Heart right ventricle (tissue), 16 donors: ENCODE measurements at places on chromosomes 13 and 19. TPM values are rescaled to one million over a fixed set of nuclear protein-coding genes. Genes with fewer than 3 reads are reported as not detected.
A peak's percentile ranks its signal among the peaks of the same experiment; 100 is the strongest.

DNA sequence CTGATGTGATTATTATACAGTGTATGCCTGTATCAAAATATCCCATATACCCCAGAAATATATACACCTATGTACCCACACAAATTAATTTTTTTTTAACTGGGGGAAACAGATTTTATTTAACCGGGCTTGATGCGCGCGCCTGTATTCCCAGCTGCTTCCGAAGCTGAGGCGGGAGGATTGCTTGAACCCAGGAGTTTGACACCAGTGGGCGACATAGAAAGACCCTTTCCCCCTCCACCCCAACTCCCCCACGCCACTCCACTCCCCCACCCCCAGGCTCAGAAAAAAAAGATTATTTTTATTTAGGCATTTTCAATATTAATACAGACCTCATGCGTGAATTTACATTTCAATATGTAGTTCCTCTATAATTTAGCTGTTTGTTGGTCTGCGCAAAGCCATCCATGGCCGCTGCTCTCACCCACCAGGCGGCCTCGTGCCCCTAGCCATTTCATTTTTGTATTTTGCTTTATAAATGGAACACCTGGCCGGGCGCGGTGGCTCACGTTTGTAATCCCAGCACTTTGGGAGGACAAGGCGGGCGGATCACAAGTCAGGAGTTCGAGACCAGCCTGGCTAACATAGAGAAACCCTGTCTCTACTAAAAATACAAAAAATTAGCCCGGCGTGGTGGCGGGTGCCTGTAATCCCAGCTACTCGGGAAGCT is 836 bp upstream of the VPS36 start:
- DNase-seq: no peak

GRCh38 chr19:10809651-10810285 is 26.2 kb downstream of the TMED1 start:
- no peak for DNase-seq

DNA sequence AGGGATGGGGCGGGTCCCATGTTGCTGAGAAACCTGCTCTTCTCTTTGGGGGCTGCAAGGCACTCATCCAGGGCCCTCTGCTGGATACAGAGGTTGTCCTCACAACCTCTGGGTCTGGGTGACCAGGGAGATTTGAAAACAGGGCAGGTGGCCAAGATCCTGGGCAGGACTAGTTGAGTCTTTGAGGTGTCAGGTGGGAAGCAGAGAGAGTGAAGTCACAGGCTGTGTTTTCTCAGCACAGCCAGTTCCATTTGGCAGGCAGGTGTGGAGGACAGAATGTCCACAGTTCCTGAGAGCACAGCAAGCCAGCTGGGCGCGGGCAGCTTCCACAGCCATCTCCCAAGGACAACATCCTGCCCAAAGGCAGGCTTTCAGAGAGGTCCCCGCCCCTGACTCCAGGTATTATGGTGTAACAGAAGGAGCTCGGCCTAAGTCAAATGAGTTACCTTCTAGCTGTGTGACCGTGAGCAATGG is 118.8 kb downstream of the NUFIP1 start:
- DNase-seq: peak; percentile 30

- no peak for DNase-seq
Observed at GRCh38 chr19:40576151-40576584, 505 bp upstream of the SHKBP1 start.

DNA sequence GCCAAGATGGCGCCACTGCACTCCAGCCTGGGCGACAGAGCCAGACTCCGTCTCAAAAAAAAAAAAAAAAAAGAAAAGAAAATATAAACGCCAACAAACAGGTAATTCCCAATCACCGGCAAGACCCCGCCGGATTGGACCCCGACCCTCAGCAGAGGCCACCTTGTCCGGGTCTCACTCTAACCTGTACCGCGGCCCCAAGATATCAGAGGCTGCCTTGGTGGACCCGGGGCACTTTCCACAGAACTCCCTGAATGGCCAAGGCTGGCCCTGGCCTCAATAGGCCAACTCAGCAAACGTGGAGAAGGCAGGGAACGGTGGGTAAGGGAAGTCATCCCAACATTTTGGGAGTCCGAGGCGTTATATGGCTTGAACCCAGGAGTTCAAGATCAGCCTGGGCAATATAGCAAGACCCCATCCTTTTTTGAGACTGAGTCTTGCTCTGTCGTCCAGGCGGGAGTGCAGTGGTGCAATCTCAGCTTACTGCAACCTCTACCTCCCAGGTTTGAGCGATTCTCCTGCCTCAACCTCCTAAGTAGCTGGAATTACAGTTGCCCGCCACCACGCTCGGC is 27.8 kb downstream of the MAN2B1 start:
- DNase-seq: no peak

DNA sequence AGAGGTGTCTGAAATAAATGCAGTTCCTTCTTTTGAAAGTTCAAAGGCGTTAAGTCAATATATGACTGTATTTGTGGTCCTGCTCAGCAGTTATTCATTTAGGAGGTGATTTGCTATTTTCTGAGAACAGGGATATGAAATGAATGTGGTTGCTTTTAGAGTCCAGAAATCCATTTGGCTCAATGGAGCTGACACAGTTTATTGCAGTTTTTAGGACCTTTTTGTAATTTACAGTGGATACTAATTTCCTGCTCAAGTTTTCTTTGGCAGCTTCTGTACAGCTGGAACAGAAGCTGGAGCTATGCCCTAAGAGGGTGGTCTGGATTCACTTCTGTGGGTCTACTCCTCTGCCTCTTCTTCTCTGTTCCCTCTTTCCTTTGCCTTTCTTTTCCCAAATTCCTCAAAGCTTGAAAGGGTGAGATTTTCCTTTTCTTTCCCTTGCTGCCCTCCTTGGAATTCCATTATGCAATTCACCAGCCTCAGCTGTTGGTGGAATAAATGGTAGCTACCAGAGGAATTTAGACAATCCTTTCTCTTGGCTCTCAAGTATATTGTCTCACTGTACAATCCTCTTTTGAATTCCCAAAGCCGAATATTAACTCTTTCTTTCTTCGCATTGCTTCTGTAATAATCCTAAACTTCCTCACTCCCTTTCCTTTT is 39.9 kb downstream of the ITGBL1 start:
- no peak for DNase-seq

GRCh38 chr13:20219577-20219976 is 12.5 kb downstream of the GJB6 start:
- DNase-seq: no peak

DNA sequence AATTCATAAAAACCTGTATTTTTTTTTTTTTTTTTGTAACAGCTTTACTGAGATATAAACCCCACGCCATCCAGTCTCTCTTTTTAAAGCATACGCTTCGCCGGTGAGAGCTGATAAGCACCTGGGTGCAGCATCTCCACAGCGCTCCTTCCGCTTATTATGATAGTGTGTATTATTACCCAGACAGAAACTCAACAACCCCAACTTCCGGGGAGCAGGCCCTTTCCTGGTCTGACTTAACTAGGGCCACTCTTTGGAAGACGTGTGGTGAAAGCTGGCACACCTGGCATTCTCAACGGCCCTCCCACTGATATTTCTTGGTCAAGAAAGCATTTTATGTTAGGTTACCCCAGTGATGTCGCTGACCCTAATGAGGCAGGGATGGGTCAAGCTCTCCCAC is 51.4 kb upstream of the SLC15A1 start:
- DNase-seq: no peak

GRCh38 chr13:110521946-110522345 is 39.6 kb downstream of the RAB20 start:
- no peak for DNase-seq

DNA sequence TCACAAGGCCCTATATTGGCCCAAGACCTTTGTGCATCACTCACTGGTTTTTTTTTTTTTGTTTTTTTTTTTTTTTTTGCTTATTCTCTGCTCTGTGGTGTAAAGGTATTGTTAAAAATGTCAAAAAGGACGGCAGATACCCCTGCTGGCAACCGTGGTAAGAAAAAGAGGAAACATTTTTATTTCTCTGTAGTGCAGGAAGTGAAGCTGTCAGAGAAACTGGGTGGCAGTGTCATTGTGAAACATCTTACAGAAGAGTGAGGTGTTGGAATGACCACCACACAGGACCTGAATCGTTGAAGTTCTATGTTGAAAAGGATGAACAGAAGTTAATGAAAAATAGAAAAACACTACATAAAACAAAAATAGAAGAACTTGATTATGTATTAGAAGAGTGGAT is 346.4 kb downstream of the FGF9 start:
- no peak for DNase-seq

GRCh38 chr19:55703790-55704215 is 28.8 kb downstream of the EPN1 start:
- peak; percentile 60 for DNase-seq

DNA sequence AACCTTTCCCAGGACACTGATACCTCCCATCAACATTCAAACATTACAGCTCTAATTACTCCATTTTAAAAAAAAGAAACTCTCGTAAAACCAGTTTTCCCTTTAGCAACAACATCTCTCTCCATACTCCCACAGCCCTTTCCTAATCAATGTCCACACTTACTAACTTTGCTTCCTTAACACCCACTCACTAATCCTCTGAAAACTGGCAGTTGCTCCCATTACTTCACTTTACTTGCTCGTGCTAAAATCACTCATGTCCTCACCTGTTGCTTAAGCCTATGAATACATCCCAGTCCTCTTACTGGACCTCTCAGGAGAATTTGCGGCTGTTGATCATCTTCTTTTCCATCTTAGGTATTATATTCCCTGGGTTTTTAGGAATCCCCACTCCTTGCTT is 44.8 kb downstream of the RBM26 start:
- DNase-seq: no peak

DNA sequence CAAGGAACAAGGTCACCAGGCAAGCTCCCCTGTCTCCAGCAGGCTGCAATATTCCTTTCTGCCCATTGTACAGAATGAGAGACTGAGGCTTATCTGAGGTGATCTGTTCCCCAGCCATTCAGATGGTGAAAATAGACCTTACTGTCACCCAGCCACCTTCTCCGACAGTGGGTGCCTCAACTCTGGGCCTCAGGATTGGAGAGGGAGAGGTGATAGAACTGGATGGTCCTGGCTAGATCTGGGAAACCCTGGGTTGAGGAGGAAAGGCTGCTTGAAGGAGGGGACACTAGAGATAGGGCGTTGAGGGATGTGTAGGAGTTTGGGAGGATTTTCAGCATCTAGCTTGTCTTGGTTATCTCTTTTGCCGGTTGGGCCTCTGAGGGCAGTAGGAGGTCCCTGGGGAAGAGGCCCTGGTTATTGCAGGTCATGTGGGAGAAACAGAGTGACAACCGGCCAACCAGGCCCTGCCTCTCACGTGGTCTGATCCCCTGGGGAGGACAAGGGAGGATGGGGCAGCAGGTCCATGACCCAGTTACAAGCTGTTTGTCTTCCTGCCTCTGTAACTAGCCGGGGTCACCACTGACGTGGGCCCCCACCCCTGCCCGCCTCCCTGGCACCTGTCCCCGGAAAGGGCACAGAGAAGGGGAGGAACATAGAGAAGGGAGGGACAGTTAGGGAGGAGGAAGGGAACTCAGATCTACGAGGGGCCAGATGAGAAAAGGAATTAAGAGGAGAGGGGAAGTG is 8.2 kb downstream of the NFIC start:
- DNase-seq: peak; percentile 59

- DNase-seq: no peak
Observed at GRCh38 chr13:110645750-110646149, 30.4 kb downstream of the NAXD start.

GRCh38 chr19:45615795-45616703 is 14.0 kb upstream of the GPR4 start:
- DNase-seq: peak; percentile 84

- no peak for DNase-seq
Observed at GRCh38 chr13:101835920-101836319, 383.4 kb downstream of the ITGBL1 start.

- DNase-seq: no peak
Observed at GRCh38 chr13:104485571-104485970, 1419.4 kb upstream of the SLC10A2 start.

DNA sequence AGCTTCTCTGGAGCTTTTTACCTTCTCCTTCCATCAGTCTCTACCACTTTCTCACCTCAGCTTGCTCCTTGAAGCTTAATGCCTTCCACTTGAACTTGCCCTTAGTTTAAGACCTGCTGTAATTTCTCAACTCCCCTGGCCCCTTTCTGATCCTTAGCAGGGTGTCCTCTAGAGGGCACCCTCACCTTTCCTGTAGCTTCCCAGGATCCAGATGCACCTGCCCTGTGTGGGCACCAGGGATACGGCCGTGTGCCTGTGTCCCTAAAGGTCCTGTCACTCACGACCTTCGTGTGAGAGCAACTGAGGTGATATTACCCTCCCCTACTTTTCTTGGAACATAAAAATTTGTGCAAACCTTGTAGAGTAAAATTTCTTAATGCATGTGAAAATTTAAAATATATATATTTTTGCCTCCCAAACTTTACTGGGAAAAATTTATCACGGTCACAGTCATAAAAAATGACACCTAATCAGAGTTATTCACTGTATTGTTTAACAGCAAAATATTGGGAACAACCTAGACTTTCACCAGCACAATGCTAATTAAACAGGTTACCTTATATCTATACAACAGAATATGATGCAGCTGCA is 46.4 kb downstream of the PSG3 start:
- no peak for DNase-seq

GRCh38 chr19:55449469-55449868 is 6.4 kb upstream of the SHISA7 start:
- DNase-seq: no peak

GRCh38 chr19:54707962-54708361 is 16.3 kb upstream of the KIR3DL3 start:
- no peak for DNase-seq

DNA sequence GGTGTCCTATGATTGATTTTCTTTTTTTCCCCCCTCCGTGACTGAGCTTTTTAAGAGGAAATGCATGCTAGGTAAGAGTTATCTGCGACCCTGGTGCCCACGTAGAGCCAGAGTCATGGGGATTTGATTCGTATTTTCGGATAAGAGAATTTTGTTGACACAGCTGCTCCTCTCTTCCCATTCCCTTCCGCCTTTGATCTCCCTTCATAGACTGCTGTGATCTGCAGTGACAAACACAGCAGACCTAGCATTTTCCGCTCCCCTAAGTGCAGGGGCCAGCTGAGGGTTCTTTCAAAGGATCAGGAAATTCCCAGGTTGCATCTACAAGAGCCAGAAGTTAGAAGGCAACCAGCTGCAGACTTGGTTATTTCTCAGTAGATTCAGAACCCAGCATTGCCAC is 70.5 kb downstream of the ZNF568 start:
- no peak for DNase-seq

- DNase-seq: no peak
Observed at GRCh38 chr19:19554074-19555023, 16.3 kb downstream of the CILP2 start.

DNA sequence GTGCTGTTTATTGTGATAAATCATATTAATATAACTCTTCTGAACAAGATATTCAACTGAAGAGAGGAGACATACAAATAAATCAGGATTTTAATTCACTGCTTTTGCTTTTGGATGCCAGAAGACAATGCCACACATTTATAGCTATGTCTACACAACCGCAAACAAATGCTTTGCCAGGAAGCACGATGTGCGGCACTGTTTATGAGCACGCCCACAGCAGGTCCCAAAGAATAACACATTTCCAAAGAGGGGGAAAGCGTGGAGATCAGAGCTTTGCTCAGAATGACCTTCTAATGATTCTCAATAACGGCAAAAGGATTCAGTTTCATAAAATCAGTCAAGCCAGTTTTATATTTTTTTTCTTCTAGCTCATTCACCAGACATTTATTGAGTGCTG is 16.7 kb downstream of the FAM216B start:
- DNase-seq: no peak

The TSEN34 gene
- 38.0 TPM for polyA plus RNA-seq

The SIGLECL1 gene
- not detected for polyA plus RNA-seq

The SIGLEC12 gene
- polyA plus RNA-seq: 0.10 TPM

The NLRP5 gene
- not detected for polyA plus RNA-seq

The ZFP36 gene
- 60.2 TPM for polyA plus RNA-seq

The SERP2 gene
- 20.4 TPM for polyA plus RNA-seq

The TEAD2 gene
- 50.5 TPM for polyA plus RNA-seq

The GZMM gene
- not detected for polyA plus RNA-seq

The C5AR1 gene
- polyA plus RNA-seq: 1.7 TPM

The INSR gene
- polyA plus RNA-seq: 36.6 TPM

The DACH1 gene
- 1.2 TPM for polyA plus RNA-seq
